ENCODE measurements at places on chromosomes 4 and X.

GRCh38 chr4:15906020-15906443, 32.5 kb downstream of the FGFBP1 start:
- no peaks in the 10 kb centered on the region for H3K36me3 ChIP-seq
- H3K4me3 ChIP-seq = peak overlapping the region; percentile 33
- peaks cover 3% of the 10 kb centered on the region for H3K27me3 ChIP-seq
- H3K27ac ChIP-seq = no peak overlapping the region
- DNase-seq = peak; percentile 74
- H3K4me1 ChIP-seq = peaks cover 15% of the 10 kb centered on the region

- no peaks in the 10 kb centered on the region for H3K27me3 ChIP-seq
- peaks cover 80% of the 10 kb centered on the region for H3K36me3 ChIP-seq
- H3K27ac ChIP-seq = no peak overlapping the region
- no peak for DNase-seq
These were observed 11.8 kb upstream of the FAM53A start for GRCh38 chr4:1695913-1696312.

DNA sequence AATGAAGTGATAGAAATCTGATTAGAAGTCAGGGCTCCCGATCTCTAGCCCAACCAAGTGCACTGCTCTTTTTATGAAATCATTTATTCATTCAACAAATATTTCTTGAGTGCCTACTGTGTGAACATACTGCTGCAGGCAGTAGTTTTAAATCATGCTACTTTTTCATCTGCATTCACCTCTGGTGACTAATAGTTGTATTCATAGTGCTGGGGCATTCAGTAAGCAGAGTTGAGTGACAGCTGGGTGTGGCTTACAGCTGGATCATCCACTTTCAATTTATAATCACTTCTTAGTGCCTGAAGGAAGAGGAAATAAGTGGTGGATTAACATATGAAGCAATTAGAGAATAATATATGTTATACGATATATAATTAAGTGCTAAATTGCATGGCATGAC, 94.1 kb upstream of the HPRT1 start:
- no peaks in the 10 kb centered on the region for H3K36me3 ChIP-seq
- no peak for DNase-seq
- H3K4me1 ChIP-seq = no peaks in the 10 kb centered on the region

- no peak overlapping the region for H3K27ac ChIP-seq
- H3K27me3 ChIP-seq = no peaks in the 10 kb centered on the region
- no peak overlapping the region for H3K4me3 ChIP-seq
- H3K36me3 ChIP-seq = no peaks in the 10 kb centered on the region
These were observed 507.0 kb downstream of the INPP4B start for GRCh38 chr4:142339053-142339452.

- H3K27me3 ChIP-seq = no peaks in the 10 kb centered on the region
- H3K27ac ChIP-seq = no peak overlapping the region
- peaks cover 4% of the 10 kb centered on the region for H3K4me1 ChIP-seq
- H3K36me3 ChIP-seq = no peaks in the 10 kb centered on the region
- H3K4me3 ChIP-seq = no peak overlapping the region
- DNase-seq = no peak
These were observed 61.5 kb downstream of the TIGD2 start for GRCh38 chr4:89172865-89173264.

DNA sequence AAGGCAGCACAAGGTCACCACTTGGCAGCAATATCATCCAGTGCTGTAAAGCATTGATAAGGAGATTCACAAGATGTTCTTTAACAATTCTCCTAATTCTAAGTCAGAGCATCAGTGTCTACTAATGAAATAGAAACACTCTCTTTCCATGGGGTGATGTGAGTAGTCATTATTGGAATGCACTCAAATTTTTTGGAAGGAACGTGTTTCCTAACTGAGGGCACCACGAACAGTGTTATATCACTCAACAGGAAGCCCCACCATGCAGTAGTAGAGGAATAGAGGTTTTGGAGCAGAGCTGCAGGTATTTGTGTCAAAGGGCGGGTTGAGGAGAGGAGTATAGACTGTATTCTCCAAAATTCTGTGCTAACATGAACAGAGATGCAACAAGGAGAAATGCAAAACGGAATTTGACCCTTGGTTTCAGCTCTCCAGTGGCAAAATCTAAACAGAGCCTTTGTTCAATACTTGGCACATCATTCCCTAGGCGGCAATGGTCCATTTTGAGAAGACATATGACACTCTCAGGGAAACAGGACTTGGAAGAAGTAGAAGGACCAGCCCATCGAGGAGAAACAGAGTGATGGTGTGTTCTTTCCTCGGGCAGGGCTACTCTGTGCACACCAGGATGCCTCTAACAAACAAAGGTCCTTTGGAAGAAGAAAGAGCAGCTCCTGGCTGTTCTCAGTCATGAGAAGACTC, 98.9 kb downstream of the CPEB2 start:
- H3K36me3 ChIP-seq = no peaks in the 10 kb centered on the region
- no peak overlapping the region for H3K27ac ChIP-seq
- no peaks in the 10 kb centered on the region for H3K4me1 ChIP-seq
- H3K27me3 ChIP-seq = no peaks in the 10 kb centered on the region
- no peak overlapping the region for H3K4me3 ChIP-seq
